ENCODE measurements at places on chromosomes 11 and 22. TPM values are rescaled to one million over a fixed set of nuclear protein-coding genes. Genes with fewer than 3 reads are reported as not detected.

- H3K36me3 ChIP-seq: no peaks in the 10 kb centered on the region
- no peaks in the 10 kb centered on the region for H3K27me3 ChIP-seq
- DNase-seq: no peak
- peaks cover 35% of the 10 kb centered on the region for H3K4me1 ChIP-seq
- H3K27ac ChIP-seq: peak overlapping the region; percentile 75
These were observed 2.6 kb upstream of the LGALS2 start for GRCh38 chr22:37582526-37582925.

DNA sequence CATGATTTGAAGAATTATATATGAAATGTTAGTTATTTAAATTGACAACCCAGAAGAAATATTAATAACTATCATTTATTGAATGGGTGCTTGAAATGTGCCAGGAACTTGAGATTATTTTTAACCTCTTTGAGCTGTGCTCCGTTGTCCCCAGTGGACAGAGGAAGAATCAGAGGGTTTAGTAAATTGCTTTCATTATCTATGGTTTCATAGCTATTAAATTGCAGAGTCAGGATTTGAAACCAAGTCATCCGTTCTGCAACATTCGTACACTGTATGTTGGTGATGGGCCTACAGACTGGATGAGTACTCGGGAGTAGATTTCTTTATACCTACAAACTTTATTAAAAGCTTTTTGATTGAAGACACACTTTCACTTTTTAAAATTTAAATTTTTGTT, 4.9 kb downstream of the HSD17B12 start:
- peaks cover 4% of the 10 kb centered on the region for H3K4me1 ChIP-seq
- no peak overlapping the region for H3K4me3 ChIP-seq
- DNase-seq: no peak
- no peak overlapping the region for H3K27ac ChIP-seq
- no peaks in the 10 kb centered on the region for H3K27me3 ChIP-seq
- H3K36me3 ChIP-seq: no peaks in the 10 kb centered on the region

- H3K27me3 ChIP-seq: no peaks in the 10 kb centered on the region
- H3K4me1 ChIP-seq: no peaks in the 10 kb centered on the region
- no peak overlapping the region for H3K4me3 ChIP-seq
- no peaks in the 10 kb centered on the region for H3K36me3 ChIP-seq
These were observed 1.3 kb downstream of the UNC93B1 start for GRCh38 chr11:68002575-68002937.

DNA sequence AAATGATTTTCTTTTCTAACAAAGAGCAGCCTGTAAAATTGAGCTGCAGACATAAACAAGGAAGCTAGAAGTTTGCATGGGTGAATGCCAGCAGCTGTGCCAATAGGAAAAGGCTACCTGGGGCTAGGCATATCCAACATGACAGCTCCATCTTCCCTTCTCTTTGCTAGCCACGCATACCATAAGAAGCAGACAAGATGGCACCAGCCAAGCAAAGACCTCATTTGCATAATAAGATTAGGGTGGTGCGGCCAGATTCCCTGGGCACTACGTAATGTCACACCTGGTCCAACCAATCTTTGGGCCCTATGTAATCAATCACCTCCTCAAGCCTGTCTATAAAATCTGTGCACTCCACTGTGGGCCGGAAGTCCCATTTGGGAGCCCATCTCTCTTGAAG, 108.3 kb downstream of the SWAP70 start:
- no peak overlapping the region for H3K4me3 ChIP-seq
- no peaks in the 10 kb centered on the region for H3K4me1 ChIP-seq
- no peak for DNase-seq

- H3K27ac ChIP-seq: no peak overlapping the region
- H3K36me3 ChIP-seq: no peaks in the 10 kb centered on the region
- H3K4me1 ChIP-seq: no peaks in the 10 kb centered on the region
- H3K27me3 ChIP-seq: no peaks in the 10 kb centered on the region
- H3K4me3 ChIP-seq: no peak overlapping the region
These were observed 350.4 kb upstream of the B3GAT1 start for GRCh38 chr11:134762248-134763029.

DNA sequence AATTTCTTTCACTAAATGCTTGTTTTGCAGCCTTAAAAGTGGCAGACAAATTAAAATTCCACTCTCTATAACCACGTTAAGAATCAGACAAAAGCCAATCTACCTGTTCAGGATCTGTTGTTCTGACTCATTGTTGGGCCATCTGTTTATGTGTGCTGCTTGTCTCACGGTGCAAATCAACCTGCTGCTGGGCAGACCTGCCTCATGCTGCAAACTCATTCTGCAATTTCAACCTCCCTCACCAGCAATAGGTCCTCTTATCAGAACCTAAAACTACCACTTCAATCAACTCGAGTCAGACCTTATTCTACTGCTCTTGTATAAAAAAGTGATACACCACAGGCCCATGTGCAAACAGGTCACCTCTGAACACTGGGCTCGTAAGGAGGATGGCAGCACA, 75.1 kb downstream of the LARGE2 start:
- H3K4me3 ChIP-seq: no peak overlapping the region
- no peak overlapping the region for H3K27ac ChIP-seq
- DNase-seq: no peak
- H3K4me1 ChIP-seq: peaks cover 9% of the 10 kb centered on the region

- H3K27me3 ChIP-seq: no peaks in the 10 kb centered on the region
- no peak overlapping the region for H3K4me3 ChIP-seq
- no peaks in the 10 kb centered on the region for H3K4me1 ChIP-seq
These were observed 102.0 kb downstream of the ZNF280B start for GRCh38 chr22:22406445-22407027.

GRCh38 chr11:81331088-81331487, 1402.6 kb downstream of the FAM181B start:
- no peak overlapping the region for H3K27ac ChIP-seq
- no peak for DNase-seq
- H3K4me1 ChIP-seq: no peaks in the 10 kb centered on the region

DNA sequence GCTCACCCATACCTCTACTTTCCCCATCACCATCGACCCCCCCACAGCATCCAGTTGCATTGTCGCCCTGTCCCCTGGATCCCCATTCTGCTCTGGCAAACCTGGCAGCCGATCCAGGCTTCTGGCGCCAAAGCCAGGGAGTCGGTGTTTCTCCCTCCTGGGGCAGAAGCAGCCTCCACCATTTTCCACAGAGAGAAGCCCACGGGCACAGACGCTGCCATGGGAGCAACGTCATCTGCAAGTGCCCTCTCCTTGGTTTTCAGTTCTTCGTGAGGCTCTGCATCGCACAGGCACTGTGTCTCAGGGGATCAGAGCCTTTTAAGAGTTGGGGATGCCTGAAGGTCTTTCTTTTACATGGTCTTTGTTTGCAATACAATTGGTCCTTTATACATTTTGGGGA, 2.3 kb downstream of the YPEL4 start:
- no peak overlapping the region for H3K4me3 ChIP-seq
- H3K4me1 ChIP-seq: peaks cover 4% of the 10 kb centered on the region
- no peaks in the 10 kb centered on the region for H3K36me3 ChIP-seq
- H3K27ac ChIP-seq: no peak overlapping the region

GRCh38 chr22:48670731-48671130, 1156.9 kb downstream of the BRD1 start:
- H3K27me3 ChIP-seq: no peaks in the 10 kb centered on the region
- H3K4me3 ChIP-seq: no peak overlapping the region
- no peak for DNase-seq
- H3K4me1 ChIP-seq: no peaks in the 10 kb centered on the region
- H3K27ac ChIP-seq: no peak overlapping the region

AGBL2 gene
- 0.51 TPM for total RNA-seq

ABCG4 gene
- not detected for total RNA-seq

FTH1 gene
- total RNA-seq: 1,772 TPM

CABP7 gene
- total RNA-seq: 1.7 TPM

C11orf42 gene
- not detected for total RNA-seq
